ENCODE measurements at places on chromosomes 11 and 22.
A peak's percentile ranks its signal among the peaks of the same experiment; 100 is the strongest.

GRCh38 chr22:17965538-17966402, 58.6 kb downstream of the MICAL3 start:
- DNase-seq, result peak; percentile 28

GRCh38 chr11:8097926-8098325, 16.9 kb downstream of the TUB start:
- no peak for DNase-seq

DNA sequence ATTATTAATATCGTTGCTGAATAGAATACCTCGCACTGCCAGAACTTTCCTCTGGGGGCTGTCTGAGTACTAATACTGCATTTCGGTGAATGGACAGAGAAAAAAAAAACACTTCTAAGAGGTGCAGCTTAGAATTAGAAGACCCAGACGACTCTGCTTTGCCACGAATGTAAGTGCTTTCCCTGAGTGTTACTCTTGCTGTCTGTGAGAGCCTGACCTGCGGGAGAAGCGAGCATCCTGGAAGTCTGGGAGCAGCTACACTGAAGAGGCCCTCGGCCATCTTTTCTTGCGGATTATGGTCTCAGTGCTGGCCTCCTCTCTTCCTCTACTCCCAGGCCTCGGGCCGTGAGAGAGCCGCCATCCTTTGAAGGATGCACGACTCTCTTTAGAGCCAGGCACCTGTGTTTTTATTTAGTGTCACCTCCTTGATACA, 94.9 kb downstream of the SCN3B start:
- DNase-seq, result peak; percentile 24

- DNase-seq, result no peak
Observed at GRCh38 chr11:11436715-11437313, 83.8 kb upstream of the CSNK2A3 start.

DNA sequence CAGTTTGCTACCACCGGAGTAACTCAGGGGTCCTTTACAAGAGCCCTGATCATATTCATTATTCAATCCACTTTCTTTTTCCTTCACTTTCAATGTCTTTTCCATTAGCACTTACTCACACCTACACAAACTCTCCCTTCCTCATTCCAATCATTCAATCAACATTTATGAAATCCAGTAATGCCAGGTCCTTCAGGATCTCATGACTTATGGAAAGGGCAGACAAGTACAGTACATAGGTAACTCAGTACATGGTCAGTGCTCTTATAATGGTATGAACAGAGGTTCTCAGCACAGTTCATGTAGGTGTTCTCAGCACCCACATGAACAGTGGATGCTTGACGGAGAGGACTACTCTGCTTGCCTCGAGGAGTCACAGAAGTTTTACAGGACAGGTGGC, 106.6 kb downstream of the USP35 start:
- no peak for DNase-seq

Measured in myocyte (in vitro differentiated cells).